ENCODE measurements at places on chromosomes 6 and 20.

DNA sequence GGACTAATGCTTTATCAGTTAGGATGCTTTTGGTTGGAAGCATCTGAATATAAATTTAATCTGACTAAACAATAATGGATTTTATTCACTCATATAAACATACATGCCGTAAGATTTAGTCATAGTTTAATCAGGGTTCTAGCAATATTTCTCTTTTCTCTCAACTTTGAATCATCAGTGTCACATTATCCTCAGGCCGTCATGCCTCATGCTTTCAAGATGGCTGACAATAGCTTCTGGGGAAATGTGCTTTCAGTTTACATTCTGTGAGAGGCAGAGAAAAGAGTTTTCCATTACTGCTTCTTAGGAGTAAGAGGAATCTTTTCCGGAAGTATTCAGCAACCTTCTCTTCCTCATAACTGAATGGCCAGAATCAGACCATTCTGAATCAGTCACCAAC lies 162.2 kb downstream of the GJA1 start:
- DNase-seq, result peak; percentile 34

DNA sequence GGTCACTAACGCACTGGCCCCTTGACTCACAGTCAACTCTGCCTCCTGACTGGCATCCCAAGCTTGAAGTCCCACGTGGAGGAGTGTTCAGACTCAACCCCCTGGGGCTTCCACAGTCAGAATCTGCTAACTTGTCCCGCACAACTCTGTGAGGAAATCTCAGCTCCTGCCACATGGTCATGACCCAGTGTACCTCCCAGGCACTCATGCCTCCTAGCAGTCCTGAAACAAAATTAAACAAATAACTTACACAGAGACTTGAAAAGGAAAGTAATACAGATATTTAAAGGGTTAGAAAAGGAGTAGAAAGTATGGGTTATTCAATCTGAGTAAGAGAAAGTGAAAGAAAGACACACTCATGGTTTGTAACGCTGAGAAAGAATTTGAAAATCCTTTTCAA lies 134.9 kb downstream of the GMDS start:
- no peak for DNase-seq

GRCh38 chr20:63167026-63167917 lies 48.7 kb downstream of the YTHDF1 start:
- DNase-seq, result no peak

- no peak for DNase-seq
Measured at GRCh38 chr20:36360429-36360828, 54.3 kb downstream of the DLGAP4 start.

- no peak for DNase-seq
Measured at GRCh38 chr6:145539831-145540230, 195.5 kb downstream of the EPM2A start.

DNA sequence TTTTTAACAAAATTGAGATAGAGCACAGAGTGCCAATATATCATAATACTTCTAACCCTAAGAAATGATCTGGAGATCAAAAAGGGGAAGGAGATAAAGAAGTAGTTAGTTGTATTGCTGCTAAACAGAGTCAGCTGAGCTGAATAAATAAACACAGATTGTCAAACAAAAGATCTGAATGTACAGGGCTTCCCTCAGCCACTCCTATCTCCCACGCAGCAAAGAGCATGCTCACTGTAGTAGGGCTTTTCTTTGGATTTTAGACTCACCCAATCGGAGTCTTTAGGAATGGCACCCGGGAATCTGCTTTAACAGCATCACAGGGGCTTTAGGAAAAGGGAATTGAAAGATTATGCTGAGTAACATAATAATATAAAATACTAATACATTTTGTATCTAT lies 222.2 kb upstream of the STXBP5 start:
- DNase-seq, result no peak

DNA sequence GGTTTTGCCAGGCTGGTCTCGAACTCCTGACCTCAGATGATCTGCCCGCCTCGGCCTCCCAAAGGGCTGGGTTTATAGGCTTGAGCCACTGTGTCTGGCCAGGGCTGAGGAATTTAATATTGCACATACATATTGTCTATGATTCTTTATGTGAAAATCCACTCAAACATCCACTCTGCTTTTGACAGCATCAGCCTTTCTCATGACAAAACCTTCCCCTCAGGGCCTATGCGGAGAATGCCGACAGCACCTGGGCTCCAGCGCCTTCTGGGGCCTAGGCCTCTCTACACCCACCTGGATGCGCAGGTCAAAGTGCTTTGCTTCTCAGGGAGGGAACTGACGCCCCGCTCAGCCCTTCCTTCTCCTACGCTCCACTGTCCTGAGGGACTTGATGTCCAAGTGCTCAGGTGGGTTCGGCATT lies 5.4 kb downstream of the RAMACL start:
- DNase-seq, result no peak

DNA sequence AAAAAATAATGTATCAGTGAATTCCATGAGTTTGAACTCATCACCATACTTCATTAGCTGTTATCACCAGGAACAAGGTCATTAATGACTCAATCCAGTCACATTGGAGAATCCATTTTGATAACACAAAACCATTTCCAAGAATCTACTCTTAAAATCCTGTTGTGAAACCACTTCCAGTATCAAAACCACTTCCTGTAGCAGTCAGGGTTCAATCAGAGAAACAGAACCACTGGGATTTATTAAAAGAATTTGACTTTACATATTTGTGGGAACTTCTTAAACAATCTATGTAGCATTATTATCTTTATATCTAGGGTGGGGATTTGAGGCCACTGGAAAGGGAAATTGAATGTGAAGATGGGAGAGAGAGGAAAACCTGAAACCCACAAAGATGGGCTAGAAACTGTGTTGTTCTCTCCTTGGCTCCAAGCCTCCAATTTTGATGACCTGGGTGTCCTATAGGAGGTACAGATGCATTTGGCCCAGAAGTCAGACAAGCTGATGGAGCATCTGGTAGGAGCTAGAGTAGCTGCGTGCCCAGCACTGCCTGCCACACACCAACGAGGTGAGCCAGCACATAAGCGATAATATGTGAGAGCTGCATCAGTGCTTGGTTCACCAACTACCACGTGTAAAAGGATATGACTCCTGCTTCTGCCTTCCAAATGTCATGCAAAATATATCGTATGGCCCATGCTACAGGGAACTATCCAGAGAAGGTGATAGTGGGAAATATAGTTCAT lies 117.0 kb downstream of the TMEM200A start:
- DNase-seq, result peak; percentile 79

- no peak for DNase-seq
Measured at GRCh38 chr6:75563032-75563431, 38.6 kb upstream of the SENP6 start.
